ENCODE measurements at places on chromosomes 5 and 9.
A peak's percentile ranks its signal among the peaks of the same experiment; 100 is the strongest.

DNA sequence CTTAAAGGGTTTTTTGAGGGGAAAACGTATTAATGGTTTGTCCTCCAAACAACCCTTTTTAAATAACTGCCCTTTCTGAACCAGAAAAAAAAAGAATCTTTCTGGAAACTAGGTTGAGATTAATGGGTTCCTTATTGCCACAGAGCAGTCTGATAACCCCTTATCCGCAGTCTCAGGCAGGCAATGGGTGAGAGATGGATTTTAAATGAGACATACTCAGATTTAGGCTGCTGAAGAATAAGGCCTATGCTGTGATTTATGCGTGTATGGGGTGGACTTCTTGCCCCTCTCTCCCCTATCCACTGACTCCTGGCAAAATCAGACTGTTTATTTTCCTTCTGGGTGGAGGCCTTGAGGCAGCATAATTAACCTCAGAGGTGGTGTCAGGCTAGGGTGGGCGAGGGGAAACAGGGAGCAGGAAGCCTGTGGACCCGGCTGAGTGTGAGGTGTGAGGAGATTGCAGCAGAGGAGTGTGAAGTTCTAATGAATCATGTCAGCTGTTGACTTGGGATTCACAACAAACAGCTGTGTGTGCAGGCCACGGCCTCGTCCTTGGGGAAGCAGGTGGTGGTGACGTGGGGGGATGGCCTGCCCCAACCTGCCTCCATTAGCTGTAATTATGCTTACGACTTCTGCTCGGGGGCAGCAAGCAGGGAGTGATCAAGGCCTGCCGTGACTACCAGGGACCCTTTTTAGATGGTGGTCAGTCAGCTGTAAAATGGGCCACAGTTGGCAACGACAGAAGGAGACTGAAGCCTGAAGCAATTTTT, 196.4 kb downstream of the SEMA6A start:
- DNase-seq: peak; percentile 86

DNA sequence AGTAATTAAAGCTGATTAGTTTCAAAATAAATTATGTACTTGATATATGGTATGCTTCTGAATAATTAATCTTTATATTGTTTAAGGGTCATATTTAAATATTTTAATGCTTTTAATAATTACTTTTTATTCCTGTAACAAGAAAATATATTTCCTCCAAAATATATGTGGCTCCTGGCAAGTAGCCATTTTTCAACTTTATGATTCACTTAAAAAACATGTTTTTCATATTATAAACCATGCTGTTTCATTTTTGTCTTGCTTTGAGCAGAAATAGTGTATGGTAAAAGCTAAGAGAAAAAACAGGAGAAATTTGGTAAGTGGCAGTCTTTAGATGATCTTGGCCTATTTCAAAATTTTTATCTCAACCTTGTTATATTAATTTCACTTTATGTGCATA, 14.6 kb downstream of the SPATA9 start:
- no peak for DNase-seq

DNA sequence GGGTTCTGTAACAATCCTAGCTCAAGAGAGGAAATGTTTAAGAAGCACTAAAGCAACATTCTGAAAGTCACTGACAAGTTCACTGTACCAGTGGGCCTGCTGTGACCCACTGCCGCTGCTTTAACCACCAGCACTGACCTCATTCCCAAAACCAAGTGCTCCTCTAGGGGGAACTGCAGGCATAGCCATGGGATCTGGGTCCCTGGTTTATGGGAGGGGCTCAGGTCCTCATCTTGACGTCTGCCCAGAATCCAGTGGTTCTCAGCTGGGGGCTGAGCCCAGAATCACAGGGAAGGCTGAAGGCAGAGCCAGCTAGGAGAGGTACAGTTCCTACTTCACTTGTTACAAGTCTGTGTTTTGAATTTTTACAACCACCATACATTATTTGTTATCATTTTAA, 36.1 kb upstream of the SLC2A8 start:
- DNase-seq: no peak

DNA sequence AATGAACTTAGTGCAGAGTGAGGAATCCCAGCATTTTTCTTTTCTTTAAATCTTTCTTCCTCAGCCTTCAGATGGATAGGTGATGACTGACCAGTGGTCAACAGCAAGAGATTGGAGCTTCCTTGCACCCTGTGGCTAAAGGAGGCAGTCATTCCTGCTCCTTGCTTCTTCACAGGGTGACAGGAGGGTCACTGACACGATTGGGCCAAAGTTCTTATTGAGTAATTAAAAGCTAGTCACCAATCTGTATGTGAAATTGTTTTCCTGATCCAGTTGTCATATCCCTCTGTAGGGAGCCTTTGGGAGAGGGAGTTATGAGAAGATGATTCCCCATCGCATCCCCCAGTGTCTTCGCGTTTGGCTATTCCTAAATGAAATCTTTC, 85.2 kb downstream of the CMYA5 start:
- no peak for DNase-seq

DNA sequence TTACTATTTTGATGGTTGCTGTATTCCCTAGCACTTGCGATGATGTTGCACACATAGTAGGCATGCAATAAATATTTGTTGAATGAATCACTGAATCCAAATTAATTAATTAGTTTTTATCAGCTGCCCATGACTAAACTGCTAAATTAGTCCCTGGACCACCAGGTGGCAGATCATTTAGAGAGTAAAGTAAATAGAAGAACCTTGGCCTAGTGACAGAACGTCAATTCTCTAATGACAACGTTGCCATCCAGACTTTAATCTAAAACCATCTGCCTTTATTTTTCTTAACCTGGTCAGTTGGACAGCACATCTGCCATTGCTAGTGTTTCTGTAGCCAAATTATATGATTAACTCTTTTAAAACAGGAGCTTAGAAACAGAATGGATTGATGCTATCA, 457.5 kb downstream of the KIF4B start:
- peak; percentile 72 for DNase-seq

DNA sequence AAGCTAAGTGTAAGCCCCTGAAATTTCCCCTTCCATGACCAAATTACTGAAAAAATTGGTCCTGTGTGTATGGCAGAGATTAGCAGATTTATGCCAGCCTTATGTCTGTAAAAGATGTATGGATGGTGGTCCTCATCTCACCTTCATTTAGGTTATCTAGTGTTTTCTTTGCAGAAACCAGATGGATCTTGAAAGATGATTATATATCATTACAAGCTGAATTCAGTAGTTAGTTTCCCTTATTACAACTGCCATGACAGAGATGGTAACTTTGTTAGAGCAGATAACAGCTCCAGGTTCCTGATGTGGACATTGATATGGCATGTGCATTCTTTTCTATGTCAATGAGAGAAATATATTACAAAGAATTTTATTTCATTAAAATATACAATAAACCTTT, 1403.2 kb upstream of the CDH6 start:
- no peak for DNase-seq

DNA sequence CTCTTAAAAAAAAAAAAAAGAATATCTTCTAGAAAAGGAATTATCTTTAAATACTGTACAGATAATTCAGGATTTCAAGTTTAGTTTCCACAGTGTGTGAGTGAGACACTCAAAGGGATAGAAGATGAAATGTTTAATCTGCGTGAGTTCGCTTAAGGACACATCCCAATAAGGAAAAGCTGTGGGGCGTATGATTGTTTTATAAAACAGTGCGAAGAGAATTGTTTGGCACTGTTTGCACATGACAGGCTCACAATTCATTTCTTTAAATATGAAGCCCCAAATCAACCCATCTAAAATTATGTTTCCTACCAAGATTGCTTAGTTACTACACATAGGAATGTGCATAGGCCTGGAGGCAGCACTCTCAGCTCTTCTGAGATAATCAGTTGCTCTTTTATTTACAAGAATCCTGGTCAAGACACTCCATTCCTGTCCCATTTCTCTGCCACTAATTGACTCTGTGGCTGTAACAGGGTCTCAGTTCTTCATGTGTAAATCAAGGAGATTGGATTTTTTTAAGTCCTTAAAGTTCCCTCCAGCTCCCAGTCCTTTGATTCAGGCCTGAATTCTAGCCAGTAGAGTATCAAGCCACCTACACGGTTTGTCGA, 60.1 kb downstream of the BHMT start:
- DNase-seq: no peak

- no peak for DNase-seq
Observed at GRCh38 chr9:13100914-13101572, 178.4 kb downstream of the MPDZ start.

DNA sequence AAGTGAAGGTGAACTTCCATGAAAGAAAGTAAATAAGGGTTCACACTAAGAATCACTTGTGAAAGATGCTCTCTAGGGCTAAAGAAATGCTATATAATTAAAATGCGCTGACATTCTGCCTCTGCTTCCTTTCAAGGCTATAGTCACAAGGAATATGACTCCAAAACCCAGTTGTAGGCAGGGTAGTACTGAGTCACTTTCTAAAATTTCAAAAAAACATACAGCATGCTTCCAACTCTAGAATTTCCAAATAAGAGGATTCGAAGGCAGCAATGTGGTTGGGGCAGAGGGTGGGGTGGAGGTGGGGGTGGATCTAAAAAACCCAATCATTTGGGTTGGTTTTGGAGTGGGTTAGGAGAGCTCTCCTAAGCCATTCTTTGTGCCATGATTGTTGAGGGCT, 84.6 kb downstream of the HMHB1 start:
- no peak for DNase-seq

- no peak for DNase-seq
Observed at GRCh38 chr9:107483666-107484065, 5.9 kb downstream of the KLF4 start.

DNA sequence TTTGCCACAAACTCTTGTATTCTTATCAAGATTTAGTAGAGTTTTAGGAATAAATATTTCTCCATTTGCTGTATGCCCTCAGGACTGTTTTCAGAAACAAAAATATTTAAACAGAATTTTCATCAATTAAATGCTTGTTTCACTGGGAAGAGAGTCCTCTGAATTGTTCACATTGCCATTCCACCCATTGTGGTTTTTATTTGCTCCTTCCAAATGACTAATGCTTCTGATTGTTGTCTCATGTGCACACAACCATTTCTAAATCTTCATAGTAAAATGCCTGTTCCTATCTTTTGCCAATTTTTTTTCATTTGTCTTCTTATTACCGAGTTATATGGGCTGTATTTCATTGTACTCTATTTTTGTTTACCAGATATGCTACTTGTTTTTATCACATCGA, 10.6 kb downstream of the MARCOL start:
- DNase-seq: no peak

DNA sequence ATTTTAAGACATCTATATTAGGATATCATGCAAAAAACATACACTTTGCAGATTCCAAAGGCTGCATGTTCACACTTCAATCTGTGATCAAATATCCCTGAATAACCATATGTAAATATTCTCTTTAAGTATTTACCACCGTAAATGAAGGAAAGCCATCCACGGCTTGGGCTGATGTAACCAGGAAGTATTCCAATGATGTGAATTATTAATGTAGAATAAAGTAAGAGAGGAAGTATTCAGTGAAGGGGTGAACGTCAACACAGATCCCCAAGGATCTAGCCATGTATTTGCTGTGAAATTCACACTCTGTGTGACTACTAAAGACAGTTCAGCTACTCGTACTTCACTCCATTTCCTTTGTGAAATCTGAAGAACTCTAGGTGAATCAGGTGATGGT, 75.2 kb downstream of the CDH6 start:
- no peak for DNase-seq

- DNase-seq: no peak
Observed at GRCh38 chr5:147507480-147508126, 2.3 kb downstream of the DPYSL3 start.

GRCh38 chr5:62741761-62742160, 163.1 kb downstream of the LRRC70 start:
- no peak for DNase-seq

DNA sequence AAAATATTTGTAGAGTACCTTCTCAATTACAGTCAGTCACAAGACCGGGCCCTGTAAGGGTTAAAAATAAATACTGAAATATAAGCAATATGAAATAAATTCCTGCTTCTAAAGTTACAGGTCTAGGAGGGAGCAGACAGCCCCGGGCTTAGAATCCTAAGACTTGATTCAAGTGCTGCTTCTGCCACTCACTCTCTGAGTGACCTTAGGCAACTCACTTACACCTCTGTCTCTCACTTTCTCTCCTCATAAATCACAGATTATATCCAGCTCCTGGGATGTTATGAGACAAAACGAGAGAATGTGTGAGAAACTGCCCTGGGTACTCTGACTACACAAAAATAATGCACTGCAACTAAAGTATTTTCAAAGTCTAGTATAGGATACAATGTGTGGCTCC, 101.9 kb downstream of the PDE4D start:
- no peak for DNase-seq

DNA sequence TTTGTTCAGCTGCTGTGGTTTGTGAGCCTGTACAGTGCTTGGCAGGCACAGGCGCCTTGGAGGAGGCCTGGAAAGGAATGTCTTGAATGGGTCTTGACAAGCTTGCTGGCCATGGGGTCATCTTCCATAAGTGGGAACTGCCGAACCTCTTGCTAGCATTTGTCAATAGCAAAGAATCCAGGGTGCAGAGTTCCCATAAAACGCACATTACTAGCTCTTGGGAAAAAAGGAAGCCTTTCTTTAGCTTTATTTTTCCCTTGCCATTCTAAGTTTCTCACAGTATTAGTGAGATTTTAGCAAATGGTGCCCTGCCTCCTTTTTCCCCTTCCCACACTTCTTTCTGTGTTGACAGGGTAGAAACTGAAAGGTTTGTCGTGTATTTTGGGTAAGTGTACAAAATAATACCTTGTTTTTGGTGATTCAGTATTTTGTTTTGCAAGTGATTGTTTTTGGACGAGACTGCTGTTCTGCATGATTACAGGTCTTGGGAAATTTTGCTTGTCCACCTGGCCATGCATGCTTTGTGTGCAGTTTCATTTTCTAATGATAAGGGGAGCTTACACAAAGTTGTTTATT, 82.0 kb downstream of the ADGRV1 start:
- no peak for DNase-seq

GRCh38 chr5:170782438-170782837, 1.1 kb upstream of the GABRP start:
- no peak for DNase-seq

- no peak for DNase-seq
Observed at GRCh38 chr5:171055875-171056454, 194.1 kb downstream of the RANBP17 start.

GRCh38 chr5:172110921-172111851, 76.8 kb downstream of the STK10 start:
- DNase-seq: no peak

GRCh38 chr5:179243333-179243732, 101.9 kb downstream of the ADAMTS2 start:
- no peak for DNase-seq

GRCh38 chr9:22374051-22374450, 72.6 kb upstream of the DMRTA1 start:
- DNase-seq: no peak

- peak; percentile 71 for DNase-seq
Observed at GRCh38 chr5:160312134-160312959, at the start of gene CCNJL. TSS of gene CCNJL (minus strand) at chr5:160312564. CDS start at chr5:160311923, 641 bp downstream.

- DNase-seq: no peak
Observed at GRCh38 chr9:126509718-126510117, 104.0 kb upstream of the LMX1B start.
